Muscle of leg (tissue), 16 donors: ENCODE measurements at places on chromosomes 4 and X.
A peak's percentile ranks its signal among the peaks of the same experiment; 100 is the strongest.

DNA sequence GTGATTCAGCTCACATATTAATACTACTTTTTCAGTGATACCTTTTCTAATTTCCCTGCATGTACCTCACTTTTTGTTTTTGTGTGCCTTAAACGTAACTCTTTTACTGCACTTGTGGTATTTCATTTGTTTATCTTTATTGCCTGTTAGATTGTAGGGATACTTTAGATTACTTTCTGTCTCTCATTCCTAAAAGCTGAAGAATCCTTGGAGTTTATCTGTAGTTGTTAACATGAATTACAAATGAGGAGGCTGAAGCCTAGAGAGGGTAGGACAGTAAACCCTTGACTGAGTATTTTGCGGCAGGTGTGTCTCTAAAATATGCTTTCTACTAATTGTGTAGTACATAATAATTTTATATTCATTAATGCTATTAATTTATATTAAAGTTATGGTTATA lies 34.9 kb downstream of the BMP2K start:
- no peak for DNase-seq

DNA sequence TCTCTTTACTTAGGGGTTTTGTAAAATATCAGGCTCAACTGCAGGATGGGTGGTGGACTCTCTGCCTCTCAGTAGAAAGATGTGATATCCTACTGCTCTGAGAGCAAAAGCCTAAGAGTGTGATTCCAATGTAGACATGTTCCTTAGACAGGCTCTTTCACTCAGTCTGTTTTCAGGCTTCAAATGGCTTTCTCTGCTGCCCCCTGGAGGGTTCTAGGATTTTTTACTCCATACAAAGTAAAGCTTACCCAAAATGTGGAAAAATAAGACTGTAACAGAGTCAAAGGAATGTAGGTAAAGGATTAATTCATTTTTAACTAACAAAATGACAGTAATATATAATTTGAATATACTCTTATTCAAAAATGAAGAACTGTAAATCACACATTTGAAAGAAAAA lies 32.1 kb downstream of the ZGRF1 start:
- peak; percentile 69 for DNase-seq

DNA sequence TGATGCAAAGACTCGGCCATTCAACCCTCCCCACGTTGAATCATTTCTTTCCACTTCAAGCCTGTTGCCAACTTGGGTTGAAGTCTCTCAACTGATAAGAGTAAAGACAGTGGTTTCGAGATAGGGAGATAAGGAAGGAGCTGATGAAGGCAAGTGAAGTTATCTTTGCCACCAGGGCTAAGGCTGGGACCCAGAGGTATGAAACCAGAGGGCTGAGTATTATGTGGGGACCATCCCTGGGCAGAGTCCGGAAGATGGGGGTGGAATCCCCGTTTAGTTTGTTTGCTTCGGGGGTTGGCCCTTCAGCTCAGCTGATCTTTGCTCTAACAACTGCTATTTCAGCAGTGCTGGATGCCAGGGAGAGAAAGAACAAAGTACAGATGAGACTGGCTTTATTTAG lies 2.3 kb upstream of the XPNPEP2 start:
- no peak for DNase-seq

DNA sequence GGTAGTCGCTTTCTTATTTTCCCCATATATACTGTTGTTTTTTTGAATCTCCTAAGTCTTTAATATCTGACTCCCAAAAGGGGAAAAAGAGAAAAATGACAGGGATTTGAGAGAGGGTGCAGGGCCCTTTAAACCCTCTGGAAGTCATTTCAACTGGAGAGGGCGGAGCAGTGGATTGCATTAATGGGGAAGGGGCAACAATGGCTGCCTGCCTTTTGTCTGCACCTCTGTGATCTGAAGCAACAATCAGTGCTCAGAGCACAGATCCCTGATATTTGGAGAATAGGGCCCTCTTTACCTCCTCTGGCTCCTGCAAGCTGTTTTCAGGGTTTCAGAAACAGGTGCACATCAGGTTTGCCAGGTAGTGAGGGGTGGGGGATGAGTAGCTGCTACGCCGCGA lies 1458.3 kb upstream of the TENM3 start:
- no peak for DNase-seq

DNA sequence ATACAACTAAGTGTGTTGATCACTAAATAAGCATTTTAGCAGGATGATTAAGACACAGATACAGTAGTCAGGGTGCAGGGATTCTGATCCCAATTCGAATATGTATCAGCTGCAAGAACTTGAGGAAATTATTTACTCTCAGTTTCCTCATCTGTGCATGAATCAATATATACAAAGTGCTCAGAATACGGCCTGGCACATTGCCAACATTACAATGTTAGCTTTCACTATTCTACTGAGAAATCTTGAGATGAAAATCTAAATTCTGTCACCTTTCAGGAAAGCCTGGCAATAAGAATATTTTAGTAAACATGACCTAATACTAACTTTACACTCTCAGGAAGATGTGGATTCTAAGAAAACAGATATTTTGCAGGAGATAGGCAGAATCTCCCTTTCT lies 1001.6 kb upstream of the IGFBP7 start:
- DNase-seq, result no peak

- peak; percentile 80 for DNase-seq
These were observed 217.6 kb downstream of the PTTG2 start for GRCh38 chr4:38177641-38178391.

DNA sequence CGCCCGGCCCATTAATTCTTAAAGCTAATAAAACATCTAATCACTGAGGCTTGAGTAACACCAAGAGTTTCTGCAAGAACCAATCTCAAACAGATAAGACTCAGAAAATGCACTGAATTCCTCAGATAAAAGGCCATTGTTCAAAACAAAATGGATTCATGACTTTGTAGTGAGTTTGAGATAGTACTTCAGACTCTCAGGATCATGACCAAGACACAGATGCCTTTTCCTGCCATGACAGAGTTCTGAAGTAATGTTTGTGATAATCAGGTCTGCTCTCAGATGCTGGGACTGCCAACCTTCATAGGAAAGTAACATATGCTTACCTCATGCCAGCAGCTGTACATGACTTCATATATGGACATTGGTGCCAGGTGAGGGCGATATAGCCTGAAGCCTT lies 54.6 kb downstream of the NIPAL1 start:
- DNase-seq, result no peak

- DNase-seq, result peak; percentile 69
These were observed 34.1 kb upstream of the SRD5A3 start for GRCh38 chr4:55311792-55312488.

GRCh38 chr4:76494243-76494642 lies 59.2 kb downstream of the SHROOM3 start:
- no peak for DNase-seq

- no peak for DNase-seq
These were observed 182.0 kb downstream of the ANKRD50 start for GRCh38 chr4:124530464-124531077.

GRCh38 chr4:16952462-16952871 lies 54.0 kb upstream of the LDB2 start:
- DNase-seq, result peak; percentile 46

- no peak for DNase-seq
These were observed 7.9 kb downstream of the FAM13A start for GRCh38 chr4:89048906-89049601.

GRCh38 chr4:98662626-98663225 lies 4.3 kb upstream of the TSPAN5 start:
- DNase-seq, result no peak
